ENCODE measurements at places on chromosomes 16 and 17.

GRCh38 chr17:32523017-32523680 is 36.4 kb downstream of the CDK5R1 start:
- DNase-seq = no peak

GRCh38 chr16:51696376-51696775 is 545.3 kb upstream of the SALL1 start:
- DNase-seq = no peak

DNA sequence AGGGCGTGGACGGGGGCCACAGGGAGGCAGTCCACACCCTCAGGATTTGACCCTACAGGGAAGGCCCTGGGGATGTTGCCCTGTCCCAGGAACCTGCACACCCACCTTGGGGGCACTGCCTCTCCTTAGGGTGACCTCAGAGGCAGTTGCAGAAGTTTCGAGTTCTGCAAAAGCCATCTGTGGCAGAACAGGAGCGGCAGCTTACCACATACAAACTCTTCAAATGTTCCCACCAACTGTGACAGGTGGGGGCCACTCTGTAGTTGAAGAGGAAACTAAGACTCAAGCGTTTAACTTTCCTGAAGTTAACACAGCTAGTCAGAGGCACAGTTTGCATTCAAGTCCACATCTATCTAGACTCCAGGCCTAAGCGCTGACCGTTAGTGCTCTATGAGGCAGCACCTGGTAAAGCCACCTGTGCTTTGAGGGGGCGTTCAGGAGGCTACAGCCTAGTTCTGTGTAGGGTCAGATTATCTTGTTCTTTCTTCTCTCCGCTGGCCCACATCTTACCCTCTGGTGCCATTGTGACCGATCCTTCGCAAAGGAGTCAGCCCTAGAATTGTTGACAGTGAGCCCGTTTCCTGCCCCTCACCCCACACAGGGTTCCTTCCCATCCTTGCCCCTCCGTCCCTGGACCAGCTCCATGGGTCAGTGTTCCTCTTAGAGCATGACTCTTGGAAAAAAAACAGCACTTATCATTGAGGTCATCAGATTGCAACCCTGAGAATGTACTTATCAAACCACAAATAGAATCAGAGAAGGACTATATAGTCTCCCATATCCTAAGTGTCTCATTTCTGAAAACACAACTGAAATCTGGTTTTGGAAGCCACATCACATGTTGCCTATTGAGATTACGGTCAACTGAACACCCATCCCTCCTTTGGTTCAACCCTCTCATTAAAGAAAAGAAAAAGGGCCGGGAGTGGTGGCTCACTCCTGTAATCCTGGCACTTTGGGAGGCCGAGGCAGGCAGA is 45.4 kb downstream of the CDH1 start:
- DNase-seq = no peak

DNA sequence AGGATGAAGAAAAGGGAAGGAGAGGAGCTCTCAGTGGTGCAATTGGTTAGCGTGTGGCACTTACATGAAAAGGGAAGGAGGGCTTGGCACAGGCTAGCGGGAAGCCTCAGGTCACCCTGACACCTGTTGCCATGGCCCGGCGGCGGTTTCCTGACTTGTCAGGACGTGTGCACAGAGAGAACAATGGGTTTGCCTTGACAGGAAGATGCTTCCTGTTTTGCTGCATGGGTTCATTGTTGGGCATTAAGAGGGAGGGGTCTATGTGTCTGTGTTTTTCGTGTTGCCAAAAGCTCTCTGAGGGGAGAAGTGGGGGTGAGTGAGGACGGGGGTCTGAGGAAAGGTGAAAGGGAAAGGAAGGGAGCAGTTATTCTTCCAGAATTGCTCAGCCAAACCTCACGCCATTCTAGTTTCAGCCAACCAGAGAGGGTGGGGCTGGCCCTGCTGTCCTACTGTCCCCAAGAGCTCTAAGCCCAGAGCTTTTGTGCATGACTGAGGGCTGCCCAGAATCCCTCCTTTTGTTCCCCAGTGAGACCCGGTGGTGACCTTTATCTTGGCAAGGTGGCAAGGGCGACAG is 17.1 kb upstream of the CCR7 start:
- no peak for DNase-seq

- no peak for DNase-seq
Measured at GRCh38 chr17:16952401-16952800, 19.5 kb downstream of the TNFRSF13B start.

DNA sequence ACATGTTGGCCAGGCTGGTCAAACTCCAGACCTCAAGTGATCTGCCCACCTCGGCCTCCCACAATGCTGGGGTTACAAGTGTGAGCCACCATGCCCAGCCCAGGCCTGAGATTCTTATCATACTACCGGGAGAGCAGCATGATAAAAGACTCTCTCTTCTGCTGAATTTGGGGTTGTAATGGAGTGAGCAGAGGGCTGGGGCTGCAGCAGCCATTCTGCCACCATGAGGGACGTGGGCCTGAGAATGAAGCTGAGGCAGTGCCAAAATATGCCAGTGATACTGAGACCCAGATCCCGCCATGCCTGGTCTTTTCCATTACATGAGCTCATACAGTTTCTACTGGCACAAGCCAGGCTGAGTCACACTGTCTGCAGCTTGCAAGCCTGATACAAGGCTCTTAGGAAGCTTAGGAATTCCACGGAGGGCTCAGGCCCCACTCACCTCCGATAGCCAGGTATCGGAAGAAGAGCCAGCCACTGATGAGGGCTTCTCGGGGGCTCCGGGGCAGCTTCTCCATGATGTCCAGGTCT is 19.6 kb upstream of the P2RX1 start:
- DNase-seq = no peak

GRCh38 chr16:77849646-77850258 is 61.4 kb downstream of the VAT1L start:
- no peak for DNase-seq

- no peak for DNase-seq
Measured at GRCh38 chr16:73448970-73449369, 401.0 kb upstream of the ZFHX3 start.

DNA sequence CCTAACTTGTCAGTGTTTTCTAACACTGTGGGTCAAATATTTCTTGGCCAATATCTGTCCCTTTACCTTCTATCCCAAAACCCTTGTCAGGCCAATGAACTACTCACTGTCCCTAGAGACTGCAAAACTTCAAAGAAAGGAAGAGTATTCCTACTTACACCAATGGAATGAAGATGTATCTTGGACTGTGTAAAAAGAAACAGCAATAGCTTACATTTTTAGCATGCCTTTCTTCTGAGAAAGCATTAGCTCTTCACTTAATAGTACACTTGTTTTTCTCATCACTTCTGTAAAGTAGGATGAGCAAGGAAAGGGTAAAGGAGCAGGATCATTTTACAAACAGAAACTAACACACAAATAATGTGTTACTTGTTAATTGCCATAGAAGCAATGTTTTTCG is 73.9 kb downstream of the STH start:
- DNase-seq = no peak

GRCh38 chr16:35510701-35511100 is 2051.3 kb downstream of the TP53TG3F start:
- no peak for DNase-seq

DNA sequence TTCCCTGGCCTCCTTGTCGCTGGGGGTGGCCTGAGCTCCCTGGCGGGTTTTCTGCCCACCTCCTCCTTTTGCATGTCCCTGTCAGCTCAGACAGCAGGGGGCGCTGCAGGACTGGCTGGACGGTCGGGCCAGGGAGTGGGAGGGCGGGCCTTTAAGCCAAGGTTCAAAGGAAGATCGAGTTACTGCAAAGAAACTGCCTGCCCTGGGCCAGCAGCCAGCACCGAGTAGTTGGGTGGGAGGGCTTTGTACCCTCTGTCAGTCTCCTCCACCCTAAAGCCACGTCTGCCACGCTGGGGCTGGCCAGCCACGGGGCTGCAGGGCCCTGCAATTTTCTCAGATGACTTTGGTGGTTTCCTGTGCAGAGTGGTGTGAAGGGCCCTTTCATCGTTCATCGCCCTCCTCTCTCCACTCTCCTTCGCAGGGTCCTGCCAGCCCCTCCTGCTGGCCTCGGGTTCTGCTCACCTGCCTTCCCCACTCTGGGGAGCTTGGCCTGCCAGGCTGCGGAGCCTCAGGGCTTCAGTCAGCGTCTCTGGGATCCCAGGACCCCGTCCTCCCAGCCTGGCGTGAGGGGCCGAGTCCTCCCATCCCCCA is 12.3 kb downstream of the GPR142 start:
- peak; percentile 92 for DNase-seq

GRCh38 chr16:3129137-3130131 is 5.4 kb upstream of the ZNF213 start:
- DNase-seq = peak; percentile 54

- DNase-seq = no peak
Measured at GRCh38 chr17:4934173-4934979, 2.3 kb downstream of the GP1BA start.

- no peak for DNase-seq
Measured at GRCh38 chr16:59047114-59047513, 313.0 kb upstream of the GOT2 start.

GRCh38 chr17:50272246-50272645 is 2.0 kb upstream of the TMEM92 start:
- DNase-seq = no peak

DNA sequence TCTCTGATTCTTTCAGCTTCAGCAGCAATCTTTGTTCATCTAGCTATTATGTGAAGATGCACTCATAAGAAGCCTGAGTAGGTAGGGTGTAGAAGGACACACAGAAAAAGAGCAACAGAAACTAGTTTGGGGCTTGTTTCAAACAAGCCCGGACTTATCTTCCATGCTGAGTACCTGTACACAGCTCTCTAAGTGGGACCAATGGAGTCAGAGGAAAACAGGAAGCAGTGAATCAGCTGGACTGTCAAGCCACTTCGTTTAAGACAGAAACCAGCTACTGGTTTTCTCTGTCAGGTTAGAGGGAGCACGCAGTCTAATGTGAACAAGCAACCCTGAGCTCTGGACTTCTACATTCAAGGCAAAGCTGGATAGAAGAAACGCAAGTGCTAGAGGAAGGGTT is 16.0 kb downstream of the MAP2K6 start:
- no peak for DNase-seq

GRCh38 chr17:48639136-48639535 is 13.0 kb upstream of the HOXB9 start:
- DNase-seq = no peak

DNA sequence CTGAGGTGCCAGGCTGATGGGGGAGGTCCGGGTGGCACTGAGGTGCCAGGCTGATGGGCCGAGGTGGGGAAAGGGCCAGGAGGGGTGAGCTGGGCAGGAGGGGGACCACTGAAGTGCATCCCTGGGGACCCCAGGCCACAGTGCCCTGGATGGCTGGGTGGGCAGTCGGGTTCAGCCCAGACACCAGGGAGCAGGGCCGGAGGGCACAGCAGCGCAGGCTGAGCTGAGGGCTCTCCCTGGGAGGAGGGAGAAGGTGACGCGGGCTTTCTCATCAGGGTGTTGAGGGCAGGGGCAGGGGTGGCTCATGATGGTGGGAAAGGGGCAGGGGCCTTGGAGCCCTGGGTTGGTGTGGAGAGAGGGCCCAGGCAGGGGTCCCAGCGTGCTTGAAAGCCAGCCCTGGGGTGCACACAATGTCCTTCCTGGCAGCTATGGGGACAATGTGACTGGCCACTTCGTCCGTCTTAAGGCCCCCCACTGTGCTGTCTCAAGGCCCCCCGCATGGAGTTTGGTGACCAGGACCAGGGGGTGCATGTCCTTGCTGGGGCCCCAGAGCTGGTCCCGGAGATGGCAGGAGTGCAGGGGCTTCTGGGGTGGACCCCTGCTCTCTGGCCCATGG is 16.0 kb downstream of the CD7 start:
- no peak for DNase-seq

All from nucleus accumbens (tissue), 56 donors.